DND-41 (cell line): ENCODE measurements at places on chromosomes 7 and 10.

- H3K4me3 ChIP-seq = no peak overlapping the region
- DNase-seq = no peak
- H3K36me3 ChIP-seq = no peaks in the 10 kb centered on the region
- H3K27ac ChIP-seq = no peak overlapping the region
Measured at GRCh38 chr7:157079116-157079515, 59.6 kb upstream of the UBE3C start.

DNA sequence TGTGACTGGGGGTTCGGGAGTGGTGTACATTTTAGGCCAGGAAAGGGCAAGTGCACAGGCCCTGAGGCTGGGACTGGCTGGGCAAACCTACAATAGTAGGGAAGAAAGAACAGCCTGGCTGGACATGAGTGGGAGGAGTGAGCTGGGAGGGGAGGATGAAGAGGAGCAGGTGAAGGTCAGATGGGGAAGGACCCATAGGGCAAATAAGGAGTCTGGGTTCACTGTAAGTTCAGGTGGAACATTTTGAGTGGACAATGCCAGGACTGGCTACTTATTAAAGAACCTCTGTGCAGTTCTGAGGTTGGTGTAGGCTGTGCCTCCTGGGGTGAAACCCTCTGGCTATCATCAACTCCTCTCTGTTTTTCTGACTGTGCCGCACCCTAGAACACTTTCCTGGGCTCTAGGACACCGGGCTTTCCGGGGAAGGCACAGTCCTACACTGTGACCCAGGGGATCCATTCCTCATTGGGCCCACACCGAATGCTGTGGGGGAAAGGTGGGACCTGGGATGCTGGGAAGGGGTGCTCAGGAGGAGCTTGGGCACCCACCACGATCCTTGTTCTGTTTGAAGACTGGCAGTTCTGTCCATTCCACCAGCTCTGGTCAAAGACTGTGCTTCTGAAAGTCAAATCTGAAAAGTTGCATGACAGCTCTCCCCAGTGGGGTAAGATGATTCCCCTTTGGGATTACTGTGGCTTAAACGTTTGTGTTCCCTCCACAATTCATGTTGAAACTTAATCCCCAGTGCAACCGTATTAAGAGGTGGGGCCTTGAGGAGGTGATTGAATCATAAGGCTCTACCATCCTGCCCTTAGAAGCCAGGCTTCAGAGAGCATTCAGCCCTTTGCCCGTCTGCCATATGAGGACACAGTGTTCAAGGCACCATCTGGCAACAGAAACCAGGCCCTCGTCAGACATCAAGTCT lies 4.0 kb upstream of the MMP21 start:
- H3K36me3 ChIP-seq = no peaks in the 10 kb centered on the region
- no peaks in the 10 kb centered on the region for H3K27me3 ChIP-seq
- H3K4me1 ChIP-seq = no peaks in the 10 kb centered on the region
- DNase-seq = no peak

- peaks cover 5% of the 10 kb centered on the region for H3K27me3 ChIP-seq
- no peak for DNase-seq
- no peaks in the 10 kb centered on the region for H3K4me1 ChIP-seq
- H3K4me3 ChIP-seq = no peak overlapping the region
Measured at GRCh38 chr10:47329855-47330254, 7.6 kb downstream of the GDF2 start.

GRCh38 chr7:157684157-157684908 lies 347.5 kb downstream of the DNAJB6 start:
- H3K36me3 ChIP-seq = peaks cover 89% of the 10 kb centered on the region
- no peaks in the 10 kb centered on the region for H3K27me3 ChIP-seq
- H3K27ac ChIP-seq = no peak overlapping the region
- no peak overlapping the region for H3K4me3 ChIP-seq

- no peaks in the 10 kb centered on the region for H3K4me1 ChIP-seq
- no peak overlapping the region for H3K27ac ChIP-seq
- no peaks in the 10 kb centered on the region for H3K36me3 ChIP-seq
- H3K4me3 ChIP-seq = no peak overlapping the region
Measured at GRCh38 chr7:106424476-106425016, 139.8 kb upstream of the NAMPT start.

- H3K4me1 ChIP-seq = peaks cover 29% of the 10 kb centered on the region
- peak overlapping the region; percentile 94 for H3K4me3 ChIP-seq
- peak; percentile 74 for DNase-seq
- H3K27ac ChIP-seq = peak overlapping the region; percentile 80
- peaks cover 11% of the 10 kb centered on the region for H3K36me3 ChIP-seq
Measured at GRCh38 chr10:70381471-70382421, 679 bp downstream of the LRRC20 start.

DNA sequence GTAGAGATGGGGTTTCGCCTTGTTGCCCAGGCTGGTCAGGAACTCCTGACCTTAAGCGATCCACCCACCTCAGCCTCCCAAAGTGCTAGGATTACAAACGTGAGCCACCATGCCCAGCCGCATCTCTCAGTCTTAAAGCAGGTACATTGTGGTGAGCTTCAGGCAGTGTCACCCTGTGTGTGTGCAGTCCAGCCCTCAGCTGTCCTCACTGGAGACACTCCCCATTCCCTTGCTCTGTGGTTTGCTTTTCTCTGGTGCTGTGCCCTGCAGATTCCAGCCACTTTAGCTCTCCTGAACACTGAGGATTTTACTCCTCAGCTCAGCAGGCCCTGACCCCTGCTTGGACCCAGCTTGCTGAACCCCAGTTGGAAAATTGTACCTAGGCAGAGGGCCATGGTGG lies 6.1 kb downstream of the TRRAP start:
- DNase-seq = no peak
- no peaks in the 10 kb centered on the region for H3K27me3 ChIP-seq
- H3K36me3 ChIP-seq = peaks cover 81% of the 10 kb centered on the region
- H3K27ac ChIP-seq = no peak overlapping the region
- H3K4me3 ChIP-seq = no peak overlapping the region

DNA sequence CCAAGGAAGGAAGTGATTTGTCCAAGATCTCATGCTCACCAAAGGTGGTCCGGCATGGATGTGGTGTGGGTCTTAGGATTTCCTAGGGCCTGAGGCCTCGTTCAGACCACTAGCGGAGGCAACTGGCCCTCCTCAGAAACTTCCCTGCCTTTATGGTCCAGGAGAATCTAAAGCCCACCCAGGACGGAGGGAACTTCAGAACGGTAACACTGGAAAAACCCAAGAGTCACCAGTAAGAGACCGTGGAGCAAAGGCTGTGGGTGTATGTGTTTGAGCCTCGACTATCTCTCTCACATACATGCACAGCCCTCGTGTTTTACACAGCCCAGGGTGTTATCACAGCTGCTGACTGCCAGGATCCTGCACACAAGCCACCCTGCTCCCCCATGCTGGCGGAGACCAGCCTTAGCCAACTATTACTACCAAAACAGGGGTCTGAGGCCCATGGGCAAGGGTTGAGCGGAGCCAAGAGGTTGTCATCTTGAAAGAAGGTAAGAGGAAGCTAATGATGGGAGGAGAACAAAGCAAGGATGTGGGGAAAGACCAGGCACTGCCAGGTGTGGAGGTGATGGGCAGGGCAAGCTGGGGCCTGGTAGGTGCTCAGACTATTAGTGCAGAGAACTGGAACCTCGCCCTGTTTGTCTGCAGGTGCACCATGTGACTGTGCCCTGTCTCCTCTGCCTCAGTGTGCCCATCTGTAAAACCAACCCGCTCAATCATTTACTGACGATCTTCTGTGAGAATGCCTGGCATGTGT lies 170.2 kb upstream of the ZMIZ1 start:
- no peak for DNase-seq
- no peaks in the 10 kb centered on the region for H3K4me1 ChIP-seq
- no peak overlapping the region for H3K27ac ChIP-seq
- peaks cover 3% of the 10 kb centered on the region for H3K27me3 ChIP-seq
- H3K36me3 ChIP-seq = no peaks in the 10 kb centered on the region

GRCh38 chr10:131534836-131535235 lies 223.3 kb upstream of the TCERG1L start:
- H3K4me1 ChIP-seq = no peaks in the 10 kb centered on the region
- no peak overlapping the region for H3K27ac ChIP-seq
- H3K36me3 ChIP-seq = no peaks in the 10 kb centered on the region
- DNase-seq = no peak

- H3K4me1 ChIP-seq = peaks cover 47% of the 10 kb centered on the region
- peak; percentile 56 for DNase-seq
- H3K27ac ChIP-seq = peak overlapping the region; percentile 91
- peaks cover 8% of the 10 kb centered on the region for H3K36me3 ChIP-seq
Measured at GRCh38 chr10:87818505-87819288, 671 bp upstream of the ATAD1 start.
